Glutamatergic neuron (in vitro differentiated cells): ENCODE measurements at places on chromosomes 2 and 18.

DNA sequence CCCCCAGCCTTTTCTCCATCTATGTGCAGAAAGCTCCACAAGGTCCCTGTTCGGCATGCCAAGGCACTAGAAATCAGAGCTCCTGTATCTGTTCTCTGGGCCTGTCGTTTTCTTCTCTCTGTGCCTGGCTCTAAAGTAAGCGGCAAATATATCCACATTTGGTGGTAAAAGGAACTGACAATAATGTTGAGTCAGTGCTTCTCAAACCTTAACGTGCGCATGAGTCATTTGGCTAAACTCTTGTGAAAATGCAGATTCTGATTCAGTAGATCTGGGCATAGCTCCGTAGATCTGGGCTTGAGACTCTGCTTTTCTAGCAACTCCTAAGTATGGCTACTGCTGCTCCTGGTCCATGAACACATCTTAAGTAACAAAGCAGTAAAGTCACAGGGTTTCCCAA is 16.5 kb upstream of the ACSL3 start:
- H3K4me3 ChIP-seq: no peak overlapping the region
- H3K36me3 ChIP-seq: no peaks in the 10 kb centered on the region
- no peak overlapping the region for H3K27ac ChIP-seq
- H3K27me3 ChIP-seq: no peaks in the 10 kb centered on the region

GRCh38 chr2:238865744-238866355 is 18.0 kb downstream of the TWIST2 start:
- H3K27me3 ChIP-seq: peaks cover 3% of the 10 kb centered on the region
- H3K27ac ChIP-seq: no peak overlapping the region
- no peak overlapping the region for H3K4me3 ChIP-seq
- no peak for DNase-seq

DNA sequence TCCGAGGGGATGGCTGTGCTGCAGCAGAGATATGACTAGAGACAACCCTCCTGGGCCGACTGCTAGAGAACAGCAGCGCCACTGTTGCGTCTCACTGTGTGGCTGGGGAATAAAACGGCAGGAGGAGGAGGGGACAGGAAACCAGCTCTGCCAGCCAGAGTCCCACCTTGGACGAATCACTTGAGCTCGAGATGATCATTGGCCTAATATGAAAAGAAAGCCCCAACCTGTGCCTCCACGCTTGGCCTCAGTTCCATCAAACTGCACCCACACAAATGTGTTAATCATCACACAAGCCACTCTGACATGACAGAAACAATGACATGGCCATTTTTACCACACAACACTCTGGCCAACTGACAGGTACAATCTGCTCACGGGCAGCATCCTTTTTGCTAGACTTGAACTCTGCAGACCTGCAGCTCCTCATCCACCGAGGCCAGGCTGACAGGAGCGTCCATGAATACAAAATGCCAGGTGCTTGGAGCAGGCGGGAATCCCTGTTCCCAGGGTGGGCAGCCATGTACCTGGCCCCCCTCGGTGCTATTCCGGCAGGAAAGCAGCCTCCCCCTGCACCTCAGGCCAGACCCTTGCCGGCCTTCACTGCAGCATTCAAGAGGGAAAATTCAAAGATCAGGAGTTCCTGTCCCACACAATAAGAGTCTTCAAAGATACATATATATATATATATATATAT is 52.3 kb downstream of the PARD6G start:
- H3K4me3 ChIP-seq: no peak overlapping the region
- no peaks in the 10 kb centered on the region for H3K36me3 ChIP-seq
- H3K4me1 ChIP-seq: peaks cover 18% of the 10 kb centered on the region
- no peak overlapping the region for H3K27ac ChIP-seq

DNA sequence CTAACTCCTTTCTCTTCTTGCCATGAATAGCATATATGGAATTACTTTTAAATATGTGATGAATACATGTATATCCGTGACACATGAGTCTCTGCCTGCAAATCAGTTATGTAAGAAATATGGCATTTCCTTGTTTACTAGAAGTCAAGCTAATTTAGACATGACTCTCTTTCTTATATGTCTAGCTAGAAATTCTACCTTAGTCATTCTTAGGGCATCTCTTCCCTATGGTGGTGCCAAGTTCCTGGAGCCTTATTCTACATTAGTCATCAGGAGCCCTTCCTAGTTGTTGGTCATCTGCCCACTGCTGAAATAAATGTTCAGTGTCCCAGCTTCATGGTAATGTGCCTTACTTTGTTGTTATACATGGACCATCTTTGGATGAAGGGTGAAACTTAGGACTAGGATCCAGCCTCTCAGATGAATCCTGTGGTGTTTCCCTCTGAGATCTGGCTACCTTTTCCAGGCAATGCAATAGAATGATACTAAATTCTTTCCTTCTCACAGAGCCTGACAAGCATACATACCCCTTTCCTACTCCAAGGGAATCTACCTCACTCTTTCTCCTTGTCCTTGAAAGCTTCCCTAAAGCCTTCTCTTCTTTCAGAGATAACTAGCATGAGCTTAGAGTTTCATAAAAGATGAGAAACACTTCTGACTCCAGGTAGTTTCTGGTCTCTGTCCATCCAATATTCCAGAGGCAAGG is 415.3 kb upstream of the VWC2L start:
- no peaks in the 10 kb centered on the region for H3K4me1 ChIP-seq
- DNase-seq: no peak
- H3K36me3 ChIP-seq: peaks cover 6% of the 10 kb centered on the region
- H3K4me3 ChIP-seq: no peak overlapping the region
- H3K27ac ChIP-seq: no peak overlapping the region
